ENCODE measurements at places on chromosomes 2 and 18.

DNA sequence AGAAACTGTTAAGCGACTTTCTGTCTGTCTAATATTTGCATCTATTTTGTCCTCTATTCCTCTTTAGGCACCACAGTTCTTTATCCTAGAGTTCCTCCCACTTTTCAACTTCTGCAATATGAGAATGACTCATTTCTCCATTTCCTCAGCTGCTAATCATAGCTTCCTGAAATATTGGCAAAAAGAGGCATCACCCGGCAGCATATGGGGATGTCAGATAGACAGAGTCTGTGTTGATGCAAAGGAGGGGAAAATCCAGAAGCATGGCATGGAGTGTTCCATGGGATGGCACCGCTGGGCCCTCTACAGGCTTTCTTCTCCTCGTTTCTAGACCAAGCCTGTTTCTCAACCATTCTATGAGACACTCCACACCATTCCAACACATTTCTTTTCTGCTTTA, 93.4 kb downstream of the DOCK10 start:
- no peak for DNase-seq

DNA sequence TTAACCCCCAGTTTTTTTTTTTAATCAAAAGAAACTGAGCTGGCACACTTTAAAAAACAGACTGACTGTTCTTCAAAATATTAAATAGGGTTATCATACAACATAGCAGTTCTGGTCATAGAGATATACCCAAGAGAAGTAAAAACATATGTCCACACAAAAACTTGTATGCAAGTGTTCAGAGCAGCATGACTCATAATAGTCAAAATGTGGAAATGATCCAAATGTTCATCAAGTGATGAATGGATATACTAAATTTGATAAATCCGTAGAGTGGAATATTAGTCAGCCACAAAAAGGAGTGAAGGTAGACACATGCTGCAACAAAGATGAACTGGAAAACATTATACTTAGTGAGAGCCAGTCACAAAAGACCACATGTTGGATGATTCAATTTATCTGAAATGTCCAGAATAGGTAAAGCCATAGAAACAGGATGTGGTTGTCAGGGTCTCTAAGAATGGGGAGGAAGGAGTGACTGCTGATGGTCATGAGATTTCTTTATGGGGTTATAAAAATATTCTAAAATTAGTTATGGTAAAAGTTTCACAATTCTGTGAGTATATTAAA, 5.1 kb downstream of the SMIM21 start:
- no peak for DNase-seq

- no peak for DNase-seq
Observed at GRCh38 chr2:54573537-54573919, 117.4 kb downstream of the SPTBN1 start.

DNA sequence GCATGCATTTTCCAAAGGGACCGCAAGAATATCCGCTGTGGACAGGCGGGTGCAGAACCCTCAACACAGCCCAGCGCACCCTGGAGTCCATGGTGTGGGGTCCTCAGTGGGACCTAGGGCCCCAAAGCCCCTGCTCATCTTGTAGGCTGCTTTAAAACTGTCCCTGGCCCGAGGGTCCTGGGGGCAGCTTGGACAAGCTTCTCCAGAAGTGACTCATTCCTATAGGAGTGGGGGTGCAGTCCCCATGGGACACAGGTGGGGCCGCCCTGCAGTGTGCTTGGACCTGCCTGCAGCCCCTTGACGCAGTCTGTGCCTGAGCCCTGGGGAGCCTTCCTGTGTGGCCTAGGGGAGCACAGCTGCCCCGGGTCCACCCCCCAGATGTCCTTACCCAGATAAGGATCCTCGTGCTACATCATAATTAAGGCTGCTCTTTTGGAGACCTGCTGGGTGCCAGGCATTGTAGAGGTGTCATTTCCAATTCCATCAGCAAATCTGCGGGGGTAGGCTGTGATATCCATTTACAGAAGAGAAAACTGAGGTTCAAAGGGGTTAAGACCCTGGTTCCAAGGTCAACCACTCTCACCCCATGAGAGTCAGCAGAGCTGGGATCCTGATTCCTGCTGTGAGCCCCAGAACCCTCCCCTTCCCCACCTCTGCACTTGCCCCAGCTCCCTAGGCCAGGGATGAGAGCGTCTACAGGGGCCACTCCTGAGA, 1.7 kb upstream of the HS6ST1 start:
- no peak for DNase-seq

GRCh38 chr2:117519238-117519637, 295.3 kb upstream of the DDX18 start:
- no peak for DNase-seq
